ENCODE measurements at places on chromosomes 5 and 9. TPM values are rescaled to one million over a fixed set of nuclear protein-coding genes. Genes with fewer than 3 reads are reported as not detected.

Gene SLC34A1
- total RNA-seq = not detected

Gene SPAG8
- total RNA-seq = 1.5 TPM

Gene OR1L4
- not detected for total RNA-seq

Gene C9
- 0.16 TPM for total RNA-seq

Gene SHROOM1
- total RNA-seq = 3.5 TPM

Gene SLC9A3
- total RNA-seq = 0.17 TPM

Gene MAN2A1
- total RNA-seq = 50.4 TPM

Gene INSL6
- total RNA-seq = not detected

Gene CLPTM1L
- 262 TPM for total RNA-seq

Gene WNT8A
- not detected for total RNA-seq

Gene RNF183
- not detected for total RNA-seq

Gene KCNV2
- not detected for total RNA-seq

Gene C8G
- total RNA-seq = 0.32 TPM

Gene PCDHGA5
- 1.6 TPM for total RNA-seq

Gene ANKRD31
- total RNA-seq = 0.09 TPM

Gene PTPRD
- total RNA-seq = 13.1 TPM

Gene C5
- total RNA-seq = 3.9 TPM

Gene JAKMIP2
- total RNA-seq = 1.3 TPM

Gene TERT
- not detected for total RNA-seq

Gene SOHLH1
- not detected for total RNA-seq

Gene LMX1B
- total RNA-seq = not detected

Gene AK3
- 75.3 TPM for total RNA-seq

Gene RAB3C
- not detected for total RNA-seq

Gene NOTCH1
- 17.3 TPM for total RNA-seq

Gene OR13J1
- total RNA-seq = not detected

Gene UBAC1
- total RNA-seq = 31.3 TPM

Gene SPINK7
- not detected for total RNA-seq

Gene SEMA5A
- total RNA-seq = 9.9 TPM

Gene ZDHHC12
- total RNA-seq = 28.7 TPM

Gene PAXX
- 5.8 TPM for total RNA-seq

Gene CARD19
- total RNA-seq = 60.1 TPM

Gene RASGEF1C
- total RNA-seq = not detected

Gene RBM22
- total RNA-seq = 12.5 TPM

Gene TEK
- total RNA-seq = 15.6 TPM

Gene NEUROG1
- total RNA-seq = not detected

Gene DBH
- total RNA-seq = not detected

Gene HSD17B3
- not detected for total RNA-seq

Gene HTR1A
- total RNA-seq = not detected

Gene ACER2
- total RNA-seq = 1.6 TPM

Gene CTXN3
- total RNA-seq = not detected

Gene IL4
- not detected for total RNA-seq

Gene ZBED3
- total RNA-seq = 1.4 TPM

Gene ARHGEF37
- total RNA-seq = 1.8 TPM

Gene CBY3
- total RNA-seq = 0.16 TPM

Gene POLR3G
- total RNA-seq = 2.7 TPM

Gene SLC34A3
- total RNA-seq = not detected

Gene EIF4E1B
- not detected for total RNA-seq

Gene AMBP
- total RNA-seq = 0.86 TPM

Gene ADAM19
- total RNA-seq = 4.9 TPM

Gene DNM1
- total RNA-seq = 63.7 TPM

Gene GADD45G
- total RNA-seq = 3.3 TPM

Gene DOLPP1
- total RNA-seq = 5.4 TPM

Gene ADAMTSL1
- total RNA-seq = 37.5 TPM

Gene UGT3A1
- not detected for total RNA-seq

Gene SPOUT1
- total RNA-seq = 11.2 TPM

Gene SPATA31D4
- total RNA-seq = not detected

Gene FBXW2
- total RNA-seq = 22.2 TPM

Gene CYSRT1
- 0.17 TPM for total RNA-seq
